Ovary (tissue), 10 donors: ENCODE measurements at places on chromosomes 6 and 20. TPM values are rescaled to one million over a fixed set of nuclear protein-coding genes. Genes with fewer than 3 reads are reported as not detected.

Gene IRF4
- 0.12 TPM for polyA plus RNA-seq

Gene ADGRG6
- 1.6 TPM for polyA plus RNA-seq

Gene TMEM217
- polyA plus RNA-seq = 3.8 TPM

Gene PSORS1C2
- not detected for polyA plus RNA-seq

Gene B3GALT4
- polyA plus RNA-seq = 7.4 TPM

Gene AGER
- 5.9 TPM for polyA plus RNA-seq

Gene TCF19
- 7.2 TPM for polyA plus RNA-seq

Gene HLA-DPA1
- 304 TPM for polyA plus RNA-seq

Gene FLRT3
- polyA plus RNA-seq = 9.0 TPM

Gene CLPSL2
- polyA plus RNA-seq = not detected

Gene FOXC1
- 21.2 TPM for polyA plus RNA-seq

Gene SLC25A27
- polyA plus RNA-seq = 28.8 TPM

Gene RALGAPA2
- polyA plus RNA-seq = 31.7 TPM

Gene TOP1
- 48.4 TPM for polyA plus RNA-seq

Gene B3GAT2
- polyA plus RNA-seq = 0.04 TPM

Gene MATN4
- polyA plus RNA-seq = not detected

Gene TPX2
- 5.2 TPM for polyA plus RNA-seq

Gene BMP5
- polyA plus RNA-seq = not detected

Gene OR2J3
- polyA plus RNA-seq = not detected

Gene SCRT2
- not detected for polyA plus RNA-seq

Gene SLPI
- 16.6 TPM for polyA plus RNA-seq

Gene RAD21L1
- not detected for polyA plus RNA-seq

Gene MOXD1
- 4.2 TPM for polyA plus RNA-seq

Gene TFAP2D
- not detected for polyA plus RNA-seq

Gene EPB41L1
- 207 TPM for polyA plus RNA-seq

Gene HLA-DRA
- 118 TPM for polyA plus RNA-seq

Gene CST2
- polyA plus RNA-seq = not detected

Gene CST7
- 1.1 TPM for polyA plus RNA-seq

Gene HSPA1L
- 3.2 TPM for polyA plus RNA-seq

Gene WFDC5
- polyA plus RNA-seq = not detected

Gene FAM184A
- polyA plus RNA-seq = 3.6 TPM

Gene ELOVL4
- 1.8 TPM for polyA plus RNA-seq

Gene PLAGL2
- 5.4 TPM for polyA plus RNA-seq

Gene LHFPL5
- not detected for polyA plus RNA-seq

Gene ESR1
- 6.6 TPM for polyA plus RNA-seq

Gene FBXL4
- 7.3 TPM for polyA plus RNA-seq

Gene DEFB125
- not detected for polyA plus RNA-seq
